ENCODE measurements at places on chromosomes 2 and 18.

- no peak for DNase-seq
Measured at GRCh38 chr2:137966043-137966442, 1.8 kb downstream of the HNMT start.

- DNase-seq = no peak
Measured at GRCh38 chr2:177059293-177059692, 153.3 kb upstream of the HNRNPA3 start.

DNA sequence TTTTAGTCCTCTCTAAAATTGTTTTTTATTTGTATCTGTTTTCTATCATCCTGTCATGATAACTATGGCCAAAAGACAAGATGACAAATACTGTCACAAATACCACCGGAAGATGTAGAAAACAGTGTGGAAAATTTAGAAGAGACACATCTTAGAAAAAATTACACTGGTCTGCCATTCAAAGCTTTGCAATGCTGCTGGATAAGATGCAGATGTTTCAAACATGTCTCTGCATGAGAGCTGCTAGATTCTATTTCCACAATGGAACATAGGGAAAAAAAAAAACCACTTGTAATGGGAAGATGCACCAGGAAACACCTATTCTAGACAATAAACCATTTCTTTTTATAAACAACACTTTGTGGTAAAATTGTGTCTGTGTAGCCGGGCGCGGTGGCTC is 5.8 kb upstream of the TAF1B start:
- DNase-seq = no peak

DNA sequence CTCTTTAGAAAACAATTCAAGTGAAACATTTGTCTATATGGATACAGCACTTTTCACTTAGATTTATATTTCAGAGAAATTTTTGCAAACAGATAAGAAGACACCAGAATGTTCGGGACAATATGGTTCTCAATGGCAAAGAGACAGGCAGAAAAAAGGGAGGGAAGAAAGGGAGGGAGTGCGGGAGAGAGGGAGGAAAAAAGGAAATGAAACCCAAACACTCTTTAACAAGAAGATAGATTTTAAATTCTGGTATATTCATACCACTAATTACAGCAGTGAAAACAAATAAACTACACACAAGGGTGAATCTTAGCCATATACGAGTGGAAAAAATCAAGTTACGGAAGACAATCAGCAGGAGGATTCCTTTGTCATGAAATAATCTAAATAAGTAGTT is 3.0 kb downstream of the PASK start:
- no peak for DNase-seq

DNA sequence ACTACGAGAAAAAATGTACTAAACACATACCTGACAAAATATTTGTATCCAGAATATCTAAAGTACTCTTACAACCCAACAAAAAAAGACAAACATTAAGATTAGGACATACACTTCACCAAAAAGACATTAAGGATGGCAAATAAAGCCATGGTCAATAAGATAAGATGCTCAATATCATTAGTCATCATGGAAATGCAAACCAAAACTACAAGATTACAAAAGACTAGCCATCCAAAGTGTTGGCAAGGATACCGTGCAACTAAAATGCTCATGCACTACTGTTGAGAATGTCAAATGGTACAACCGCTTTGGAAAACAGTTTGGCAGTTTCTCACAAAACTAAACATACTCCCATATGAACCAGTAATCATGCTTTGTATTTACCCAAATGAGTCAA is 29.7 kb downstream of the MAP3K2 start:
- no peak for DNase-seq

GRCh38 chr2:113038291-113038690 is 14.4 kb downstream of the IL36B start:
- DNase-seq = no peak

DNA sequence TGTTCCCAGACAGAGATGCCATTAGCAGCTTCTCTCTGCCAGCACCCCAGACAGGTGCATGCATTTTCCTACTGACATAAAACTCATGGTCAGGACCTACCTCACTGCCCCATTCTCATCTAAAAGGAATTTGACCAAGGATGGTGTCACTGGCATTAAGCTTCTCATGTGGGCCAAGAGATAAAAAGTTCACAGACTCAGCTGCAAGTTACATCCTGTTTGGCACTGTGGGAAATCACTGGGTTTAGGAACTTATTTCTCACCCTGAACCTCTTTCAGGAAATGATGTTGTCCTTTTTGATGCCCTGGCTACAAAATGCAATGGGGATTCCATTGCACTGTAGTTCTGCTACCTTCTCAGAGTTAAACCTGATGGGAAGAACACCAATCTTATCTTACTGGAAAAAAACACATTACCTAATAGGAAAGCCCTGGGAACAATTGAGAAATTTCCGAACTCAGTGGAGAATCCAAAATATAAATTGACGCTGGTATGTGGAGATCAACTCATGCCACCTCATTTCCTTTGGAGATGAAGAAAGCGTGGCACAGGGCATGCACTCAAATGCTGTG is 252.1 kb upstream of the COPS8 start:
- DNase-seq = no peak

- DNase-seq = no peak
Measured at GRCh38 chr2:37898448-37898847, 26.6 kb upstream of the RMDN2 start.

- no peak for DNase-seq
Measured at GRCh38 chr2:111042772-111043771, 77.6 kb upstream of the BCL2L11 start.

DNA sequence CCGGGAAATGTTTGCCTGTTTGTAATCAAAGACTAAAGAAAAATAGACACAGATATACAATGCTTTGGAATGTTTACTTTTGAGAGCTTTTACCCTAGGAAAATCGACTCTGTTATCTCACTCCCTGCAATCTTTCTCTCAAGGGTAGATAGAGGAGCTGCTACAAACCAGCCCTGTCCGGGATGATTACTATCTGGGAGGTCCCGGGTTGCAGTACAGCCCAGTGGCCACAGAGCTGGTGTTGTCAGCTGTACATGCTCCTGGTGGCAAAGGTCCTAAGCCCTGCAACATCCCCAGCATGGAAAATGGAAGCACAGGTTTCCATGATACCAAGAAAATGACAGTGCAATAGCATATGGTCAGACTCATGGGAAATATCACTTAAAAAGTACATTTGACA is 570.5 kb upstream of the SOX11 start:
- no peak for DNase-seq

Measured in NCI-H526 (cell line).